GM23338 (cell line): ENCODE measurements at places on chromosomes 1 and 21. TPM values are rescaled to one million over a fixed set of nuclear protein-coding genes. Genes with fewer than 3 reads are reported as not detected.

SLAMF9 gene
- not detected in 2 replicates for polyA plus RNA-seq

DNA sequence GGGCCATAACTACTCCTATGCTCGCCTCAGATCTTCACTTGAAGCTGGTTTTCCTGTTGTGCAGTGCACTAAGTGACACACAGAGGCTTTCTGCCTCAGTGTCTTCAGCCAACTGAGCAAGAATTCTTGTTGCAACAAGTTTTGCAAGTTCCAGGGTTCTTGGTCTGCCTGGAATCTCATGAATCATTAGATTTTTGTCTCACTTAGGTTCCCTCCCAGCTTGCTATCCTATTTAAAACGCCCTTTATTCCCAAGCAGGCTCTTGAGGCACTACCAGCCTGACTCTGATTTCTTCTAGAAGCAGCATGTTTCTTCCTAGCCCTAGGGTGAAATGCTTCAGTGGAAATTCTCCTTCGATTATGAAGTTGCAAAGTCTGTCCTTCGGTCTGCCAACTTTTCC, 158.8 kb downstream of the C1orf21 start:
- no peak for DNase-seq

- peak; percentile 5 for DNase-seq
These were observed 2.5 kb upstream of the ERO1B start for GRCh38 chr1:236284291-236284721.

- DNase-seq, result no peak
These were observed 6.6 kb downstream of the LINGO4 start for GRCh38 chr1:151798571-151798970.

KCNQ4 gene
- 1.3 and 2.0 TPM in 2 replicates for polyA plus RNA-seq

DNA sequence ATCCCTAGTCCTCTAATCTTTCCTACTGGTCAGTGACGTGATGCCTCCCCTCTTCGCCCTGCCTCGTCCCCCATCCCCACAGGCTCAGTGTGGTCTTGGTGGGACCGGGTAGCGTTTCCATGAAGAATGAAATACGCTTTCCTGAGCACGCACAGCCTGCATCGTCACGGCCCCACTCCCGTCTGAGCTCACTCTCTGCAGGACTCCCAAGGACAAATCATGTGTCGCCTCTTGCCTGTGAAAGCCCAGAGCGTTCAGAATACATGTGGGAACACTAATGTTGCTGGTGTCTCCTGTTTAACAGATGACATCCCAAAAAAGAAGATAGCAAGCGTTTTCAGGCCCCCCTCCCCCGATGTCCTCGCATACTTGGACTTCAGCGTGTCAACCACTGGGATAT, 49.2 kb downstream of the S100B start:
- no peak for DNase-seq

C4BPB gene
- not detected in 2 replicates for polyA plus RNA-seq

GRCh38 chr1:94873520-94874351, 53.2 kb downstream of the CNN3 start:
- DNase-seq, result no peak

PROK1 gene
- polyA plus RNA-seq, result not detected in 2 replicates

REG4 gene
- not detected in 2 replicates for polyA plus RNA-seq

- no peak for DNase-seq
These were observed 2.7 kb upstream of the YBX1 start for GRCh38 chr1:42679364-42679983.

DNA sequence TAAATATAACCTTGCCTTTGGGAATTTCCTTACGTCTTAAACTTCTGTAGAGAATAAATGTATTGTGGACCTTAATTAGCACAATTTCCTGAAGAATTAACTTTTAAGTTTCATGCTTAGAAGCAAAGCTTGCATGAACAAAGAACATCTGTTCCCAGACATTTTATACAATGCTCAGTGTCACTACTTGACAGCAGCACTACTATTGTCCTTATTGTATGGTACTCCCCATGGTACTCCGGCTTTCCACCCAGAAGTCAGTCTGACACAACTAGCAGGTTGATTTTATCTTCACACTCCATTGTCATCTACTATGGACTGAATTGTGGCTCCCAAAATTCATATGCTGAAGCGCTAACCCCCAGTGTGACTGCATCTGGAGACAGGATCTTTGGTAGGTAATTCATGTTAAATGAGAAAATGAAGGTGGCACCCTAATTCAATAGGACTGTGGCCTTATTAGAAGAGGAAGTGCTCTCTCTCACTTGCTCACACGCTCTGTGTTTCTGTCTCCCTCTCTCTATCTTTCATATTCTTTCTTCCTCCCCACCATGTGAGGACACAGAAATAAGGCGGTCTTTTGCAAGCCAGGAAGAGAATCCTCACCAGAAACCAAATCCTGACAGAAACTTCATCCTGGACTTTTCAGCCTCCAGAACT, 10.7 kb upstream of the OR2B11 start:
- no peak for DNase-seq

DNA sequence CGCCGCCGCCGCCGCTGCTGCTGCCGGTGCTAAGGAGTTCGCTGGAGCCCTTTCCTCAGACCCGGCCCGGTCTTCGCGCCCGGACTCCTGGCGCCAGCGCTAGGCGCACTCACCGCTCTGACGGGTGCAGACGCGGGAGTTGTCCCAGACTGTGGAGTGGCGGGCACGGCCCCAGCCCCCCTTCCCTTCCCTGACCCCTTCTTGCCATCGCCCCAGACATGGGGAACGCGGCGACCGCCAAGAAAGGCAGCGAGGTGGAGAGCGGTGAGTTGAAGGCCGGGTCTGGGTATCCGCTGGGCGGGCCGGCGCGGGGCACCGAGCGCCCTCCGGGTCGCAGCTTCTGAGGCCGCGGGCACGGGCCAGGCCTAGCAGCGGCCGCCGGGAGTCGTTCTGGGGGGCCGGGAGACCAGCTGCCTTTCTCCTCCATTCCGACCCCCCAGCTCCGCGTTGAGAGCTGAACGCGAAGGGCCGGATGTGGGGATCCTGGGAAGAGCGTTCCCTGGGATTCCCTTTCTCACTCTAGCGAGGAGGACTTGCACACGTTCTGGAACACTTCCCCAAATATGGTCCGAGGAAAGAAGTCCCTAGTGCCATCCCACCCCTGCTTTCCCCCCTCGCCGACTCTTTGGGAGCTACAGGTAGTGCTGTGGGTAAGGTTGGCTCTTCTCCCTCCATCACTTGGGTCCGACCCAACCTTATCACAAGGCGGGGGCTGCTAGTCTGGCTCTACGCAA, 65.8 kb upstream of the PRKACB start:
- DNase-seq, result peak; percentile 45

FMN2 gene
- polyA plus RNA-seq, result 1.4 and 1.5 TPM in 2 replicates

GRCh38 chr1:45141247-45142003, 65.0 kb downstream of the ZSWIM5 start:
- DNase-seq, result no peak

GRCh38 chr1:109847251-109847650, 63.4 kb upstream of the CSF1 start:
- no peak for DNase-seq

GRCh38 chr1:112358061-112358770, 37.8 kb upstream of the CTTNBP2NL start:
- DNase-seq, result no peak

GRCh38 chr1:16615253-16616252, 2.2 kb upstream of the NBPF1 start:
- DNase-seq, result no peak

ADCY10 gene
- polyA plus RNA-seq, result not detected in 2 replicates

DNA sequence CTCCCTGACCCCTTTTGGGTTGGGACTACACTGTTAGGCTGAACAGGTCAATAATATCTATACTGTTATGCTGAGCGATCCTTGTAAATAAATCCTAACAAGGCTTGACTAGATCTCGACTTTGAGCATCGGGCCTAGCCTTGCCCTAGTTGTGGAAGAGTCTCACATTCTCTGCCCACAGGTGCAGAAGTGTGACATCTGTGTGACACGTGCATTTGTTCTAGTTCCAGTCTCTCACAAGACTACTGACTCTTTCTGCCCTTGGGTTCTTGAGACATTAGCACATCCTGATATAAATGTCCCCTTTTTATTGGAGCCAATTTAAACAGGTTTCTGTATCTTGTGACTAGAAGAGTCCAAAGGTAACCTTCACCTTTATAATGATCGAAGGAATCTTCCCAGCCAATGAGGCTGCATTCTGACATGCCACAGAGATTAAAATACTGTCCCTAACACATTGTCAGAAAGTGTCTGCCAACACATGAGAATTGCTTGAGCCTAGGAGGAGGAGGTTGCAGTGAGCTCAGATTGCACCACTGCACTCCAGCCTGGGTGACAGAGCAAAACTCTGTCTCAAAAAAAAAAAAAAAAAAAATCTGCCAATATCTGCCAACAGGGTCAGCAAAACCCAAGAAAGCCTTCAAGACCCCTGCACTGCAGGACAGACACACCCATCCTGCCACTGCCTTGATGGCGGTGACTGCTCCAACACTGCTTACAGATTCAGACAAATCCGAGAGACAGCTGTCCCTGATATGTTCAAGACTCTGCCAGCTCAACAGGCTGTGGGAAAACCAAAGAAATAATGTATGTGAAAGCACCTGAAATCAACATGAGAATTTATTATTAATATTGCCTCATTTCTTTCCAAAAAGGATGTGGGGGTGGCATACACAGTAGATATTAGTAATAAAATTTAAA, 56.5 kb upstream of the PSEN2 start:
- DNase-seq, result no peak

GRCh38 chr1:111729271-111729921, 9.8 kb downstream of the INKA2 start:
- DNase-seq, result no peak

- no peak for DNase-seq
These were observed 612.2 kb downstream of the SMYD3 start for GRCh38 chr1:245894843-245895242.

DNA sequence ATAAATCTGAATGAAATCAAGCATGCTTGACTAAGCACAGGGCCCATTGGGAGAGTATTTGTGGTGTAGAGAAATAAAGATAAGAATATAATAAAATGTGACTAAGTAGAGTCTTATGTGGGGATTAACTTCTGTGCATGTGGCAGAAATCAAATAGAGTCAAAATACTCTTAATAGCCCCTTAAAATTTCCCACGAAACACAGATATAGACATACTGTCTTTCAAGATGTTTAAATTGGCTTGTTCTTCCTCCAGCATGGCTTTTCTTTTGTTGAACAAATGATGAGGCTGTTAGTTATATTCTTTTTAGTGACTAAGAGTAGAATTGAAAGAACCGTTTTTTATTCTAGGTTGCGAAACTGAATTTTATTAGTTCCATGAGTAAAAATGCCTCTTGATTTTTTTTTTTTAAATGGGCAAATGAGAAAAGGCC, 112.3 kb downstream of the RPS6KC1 start:
- no peak for DNase-seq

GRCh38 chr1:162070094-162070748, 730 bp downstream of the NOS1AP start:
- DNase-seq, result peak; percentile 81

H3-3A gene
- 2,407 and 2,643 TPM in 2 replicates for polyA plus RNA-seq

CCDC17 gene
- polyA plus RNA-seq, result 0.57 and 0.90 TPM in 2 replicates

ANXA9 gene
- 1.0 and 1.4 TPM in 2 replicates for polyA plus RNA-seq

SMIM1 gene
- 7.2 and 12.0 TPM in 2 replicates for polyA plus RNA-seq

NBPF20 gene
- 0.30 and 0.50 TPM in 2 replicates for polyA plus RNA-seq

DNA sequence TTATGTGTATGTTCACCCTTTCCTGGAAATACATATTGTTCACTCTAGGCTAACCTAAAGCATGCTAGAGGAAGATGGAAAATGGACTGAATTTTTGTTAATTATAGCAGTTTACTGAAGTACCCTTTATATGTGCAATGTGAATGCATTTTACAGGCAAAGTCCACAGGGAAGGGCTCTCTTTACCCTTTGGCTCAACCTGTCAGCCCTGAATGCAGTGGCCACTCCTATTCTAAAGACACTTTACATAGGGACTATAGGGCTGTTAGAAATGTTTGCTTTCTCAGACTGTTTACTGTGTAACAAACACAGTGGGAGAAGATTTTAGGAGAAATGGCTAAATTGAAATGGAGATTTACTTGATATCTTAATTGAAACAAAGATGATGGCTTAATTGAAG, 78.5 kb downstream of the BRINP2 start:
- no peak for DNase-seq

CFHR3 gene
- polyA plus RNA-seq, result 1.4 and 2.2 TPM in 2 replicates

ITLN1 gene
- polyA plus RNA-seq, result not detected in 2 replicates

DNA sequence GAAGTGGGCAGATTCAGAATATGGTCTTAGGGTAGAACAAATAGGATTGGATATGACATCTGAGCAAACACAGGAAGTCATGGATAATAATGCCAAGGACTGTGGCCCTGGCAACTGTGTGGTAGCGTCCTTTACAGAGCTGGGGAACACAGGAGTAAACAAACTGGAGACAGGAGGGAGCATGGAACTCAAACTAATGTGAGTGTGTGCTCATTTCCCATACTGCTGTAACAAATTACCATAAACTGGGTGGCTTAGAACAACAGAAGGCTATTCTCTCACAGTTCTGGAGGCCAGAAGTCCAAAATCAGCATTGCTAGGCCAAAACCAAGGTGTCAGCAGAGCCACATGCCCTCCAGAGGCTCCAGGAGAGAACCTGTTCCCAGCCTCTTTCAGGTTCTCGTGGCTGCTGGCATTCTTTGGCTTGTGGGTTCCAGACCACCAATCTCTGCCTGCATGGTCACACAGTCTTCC, 106.4 kb downstream of the TGFBR3 start:
- DNase-seq, result no peak

- no peak for DNase-seq
These were observed 78.9 kb downstream of the KCNJ6 start for GRCh38 chr21:37837381-37837780.

LENEP gene
- not detected in 2 replicates for polyA plus RNA-seq

DNA sequence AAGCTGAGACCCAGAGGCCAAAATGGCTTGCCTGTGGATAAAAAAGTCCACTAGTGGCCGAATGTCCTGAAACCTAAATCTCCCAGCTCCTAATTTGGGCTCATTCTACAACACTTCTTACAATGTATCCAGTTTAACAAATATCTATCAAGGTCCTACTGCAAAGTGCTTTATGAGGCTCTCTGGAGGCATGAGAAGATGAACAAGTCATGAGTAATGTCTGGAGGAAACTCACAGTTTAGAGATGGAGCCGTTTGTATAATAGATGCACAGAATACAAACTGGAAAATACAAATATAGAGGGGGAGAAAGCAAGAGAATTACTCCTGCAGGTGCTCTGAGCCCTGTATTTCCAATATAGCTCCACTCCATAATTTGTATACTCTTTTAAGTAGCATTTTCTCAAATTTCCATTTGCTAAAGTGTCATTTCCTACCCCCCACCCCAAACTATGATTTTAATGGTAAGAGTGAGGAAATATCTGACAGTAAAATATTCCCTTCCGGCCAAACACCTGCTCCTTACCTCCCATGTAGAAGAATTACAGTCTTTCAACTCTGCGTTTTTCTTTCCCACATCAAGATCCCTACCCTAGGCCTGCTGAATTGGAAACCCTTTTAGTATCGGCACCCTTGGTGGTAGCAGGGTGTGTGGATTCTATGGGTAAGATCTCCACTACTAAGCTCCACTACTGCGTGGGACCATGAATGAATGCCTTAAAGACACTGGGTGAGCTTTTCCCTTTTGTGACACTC, 3.3 kb upstream of the ADAMTS5 start:
- DNase-seq, result no peak

- DNase-seq, result no peak
These were observed 25.6 kb downstream of the SYT11 start for GRCh38 chr1:155884982-155885381.
